Left lobe of liver (tissue), 2 donors: ENCODE measurements at places on chromosomes 11 and 22.
A peak's percentile ranks its signal among the peaks of the same experiment; 100 is the strongest.

DNA sequence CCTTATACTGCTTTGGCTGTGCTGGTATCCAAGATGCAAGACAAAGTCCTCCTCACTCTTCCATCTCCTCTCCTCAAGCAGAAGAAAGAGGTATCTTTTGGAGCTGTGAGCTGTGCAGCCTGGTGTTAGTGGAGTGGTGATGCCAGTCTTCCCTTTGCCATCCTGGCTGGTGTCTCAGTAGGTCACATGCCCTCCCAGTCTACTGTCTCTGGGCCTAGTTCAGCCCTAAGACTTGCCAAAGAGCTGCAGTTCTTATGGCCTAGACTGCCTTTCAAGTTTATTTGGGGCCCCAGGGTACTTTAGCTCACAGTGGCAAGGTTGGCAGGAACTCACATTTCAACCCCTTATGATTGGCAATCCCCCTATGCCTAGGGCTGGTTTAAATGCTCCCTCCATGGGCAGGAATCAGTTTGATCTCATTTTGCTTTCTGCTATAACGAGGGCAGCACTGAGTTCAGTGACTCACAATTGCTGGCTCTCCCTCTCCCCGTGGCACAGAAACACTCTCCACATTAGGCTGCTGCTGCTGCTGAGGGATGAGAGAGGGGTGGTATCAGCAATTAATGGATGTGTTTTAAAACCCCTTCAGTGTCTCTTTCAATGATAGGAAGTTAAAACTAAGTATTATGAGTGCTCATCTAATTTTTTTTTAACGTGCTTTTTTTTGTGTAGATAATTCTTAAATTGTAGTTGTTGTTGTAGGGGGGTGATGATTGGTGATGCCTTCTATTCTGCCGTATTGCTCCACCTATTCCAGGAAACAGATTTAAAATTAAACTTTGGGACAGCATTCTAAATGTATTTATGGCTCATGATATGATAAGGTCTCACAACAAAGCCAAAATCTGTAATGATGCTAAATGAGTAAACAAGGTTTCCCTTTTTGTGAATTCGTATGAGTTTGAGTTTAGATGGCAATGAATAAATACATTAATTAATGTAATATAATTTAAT is 1295.0 kb downstream of the JRKL start:
- DNase-seq: no peak

DNA sequence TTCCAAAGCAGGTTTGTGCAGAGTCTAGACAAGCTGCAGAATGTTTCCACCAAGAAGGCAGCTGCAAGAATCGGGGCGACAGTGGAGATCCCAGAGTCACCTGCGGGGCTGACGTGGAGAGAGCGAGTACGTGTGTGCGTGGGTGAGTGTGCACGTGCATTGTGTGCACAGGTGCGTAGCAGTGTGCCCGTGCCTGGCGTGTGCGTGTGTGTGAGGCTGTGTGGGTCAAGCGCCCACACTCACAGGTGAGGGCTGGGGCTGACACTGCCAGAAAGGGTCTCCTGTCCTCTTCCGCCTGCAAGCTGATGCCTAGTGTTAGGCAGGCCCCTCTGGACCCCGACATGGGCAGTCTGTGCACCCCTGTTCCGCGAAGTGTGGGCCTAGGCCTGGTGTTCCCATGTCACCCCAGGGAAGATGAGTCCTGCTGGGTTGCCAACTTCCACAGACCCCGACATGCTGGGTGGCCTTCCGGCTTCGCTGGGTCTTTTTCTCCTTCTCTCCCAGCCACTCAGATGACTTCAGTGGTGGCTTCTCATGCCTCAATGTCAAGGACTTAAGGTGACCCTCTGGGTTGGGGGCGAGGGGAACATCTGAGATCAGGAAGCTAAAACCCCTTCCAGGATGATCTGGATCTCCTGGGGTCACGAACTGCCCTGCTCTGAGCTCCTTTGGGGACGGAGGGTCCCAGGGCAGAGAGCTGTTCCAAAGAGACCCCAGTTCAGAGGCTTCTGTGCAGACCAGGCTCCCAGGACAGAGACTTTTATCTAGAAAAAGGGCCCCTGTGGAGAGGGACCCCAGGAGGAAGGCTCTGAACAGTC is 10.4 kb upstream of the SYT8 start:
- no peak for DNase-seq

DNA sequence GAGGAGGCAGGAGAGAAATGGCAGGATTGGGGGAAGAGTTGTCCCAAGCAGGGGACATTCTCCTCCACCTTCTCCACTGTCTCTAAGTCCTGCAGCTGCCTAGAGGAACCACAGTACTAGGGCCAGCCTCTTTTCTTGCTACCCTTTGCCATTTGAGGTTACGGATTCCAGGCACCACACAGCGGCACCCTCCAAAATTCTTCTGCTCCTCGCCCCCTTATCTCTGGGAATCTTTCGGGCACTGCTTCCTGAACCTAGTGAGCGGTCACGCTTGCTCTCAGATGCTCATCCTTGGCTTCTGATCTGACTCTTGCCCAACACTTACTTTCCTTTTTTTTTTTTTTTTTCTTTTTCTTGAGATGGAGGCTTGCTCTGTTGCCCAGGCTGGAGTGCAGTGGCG is 26.6 kb upstream of the XBP1 start:
- no peak for DNase-seq

GRCh38 chr22:48534395-48534958 is 1293.2 kb downstream of the BRD1 start:
- DNase-seq: no peak

- DNase-seq: no peak
Observed at GRCh38 chr22:38758276-38758945, 2.6 kb upstream of the SUN2 start.

DNA sequence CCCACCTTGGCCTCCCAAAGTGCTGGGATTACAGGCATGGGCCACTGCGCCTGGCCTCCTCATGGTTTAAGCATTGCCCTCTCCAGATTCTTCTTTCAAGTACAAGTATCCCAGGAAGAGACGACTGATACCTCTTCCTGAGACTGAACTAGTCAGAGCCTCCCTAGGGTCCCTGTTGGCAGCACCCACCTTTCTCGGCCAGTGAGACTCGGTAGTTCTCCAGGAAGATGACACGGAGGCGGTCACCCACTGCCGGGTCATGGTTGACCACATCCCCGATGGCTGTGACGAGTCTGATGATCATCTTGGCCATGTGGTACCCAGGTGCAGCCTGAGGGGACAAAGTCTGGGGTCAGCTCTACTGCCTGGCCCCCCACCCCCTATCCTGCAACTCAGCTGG is 7.2 kb upstream of the RASGRP2 start:
- no peak for DNase-seq

DNA sequence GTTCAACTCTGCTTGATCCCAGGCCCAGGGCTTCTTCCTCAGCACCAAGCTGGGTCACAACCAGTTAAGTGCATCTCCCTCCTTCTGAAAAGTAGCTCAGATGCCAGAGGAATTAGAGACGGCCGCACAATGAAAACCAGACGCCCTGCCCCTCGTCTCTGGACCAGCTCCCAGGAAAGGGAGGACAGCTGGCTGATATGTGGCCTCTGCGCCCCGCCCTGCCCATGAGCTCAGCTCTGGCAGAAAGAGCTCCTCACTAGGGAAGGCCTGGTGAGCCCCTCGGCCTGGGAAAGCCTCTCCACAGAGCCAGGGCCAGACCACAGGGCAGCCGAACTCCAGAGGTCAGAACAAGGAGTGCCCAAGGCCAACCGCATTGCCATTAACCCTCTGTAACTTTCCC is 18.1 kb upstream of the SCGB1A1 start:
- DNase-seq: no peak

- no peak for DNase-seq
Observed at GRCh38 chr11:134014511-134014910, 54.4 kb upstream of the JAM3 start.

DNA sequence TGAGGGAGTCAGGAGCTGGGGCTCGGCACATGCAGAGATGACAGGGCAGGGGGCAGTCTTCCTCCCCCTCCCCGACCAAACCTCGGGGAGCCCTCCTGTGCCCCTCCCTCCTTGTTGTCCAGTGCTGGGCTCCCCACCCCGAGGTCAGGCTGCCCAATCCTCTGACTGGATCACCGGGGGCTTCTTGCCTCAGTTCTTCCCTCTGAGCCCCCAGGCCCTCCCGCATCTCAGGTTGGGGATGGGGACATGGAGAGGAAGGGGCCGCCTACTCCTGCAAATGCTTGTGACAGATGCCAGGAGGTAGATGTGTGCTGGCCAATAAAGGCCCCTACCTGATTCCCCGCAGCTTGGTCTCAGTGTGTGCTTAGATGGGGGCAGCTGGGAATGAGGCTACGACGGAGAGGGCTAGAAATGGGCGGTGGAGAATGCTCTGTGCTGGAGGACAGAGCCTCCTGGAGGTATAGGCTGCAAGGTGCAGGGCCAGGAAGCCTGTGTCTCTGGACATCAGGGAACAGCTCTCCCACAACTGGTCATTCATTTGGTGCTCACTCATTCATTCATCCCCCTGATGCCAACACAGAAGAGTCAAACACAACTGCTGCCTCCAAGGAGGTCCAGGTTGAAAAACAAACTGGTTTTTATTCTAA is 8.4 kb downstream of the RHBDD3 start:
- DNase-seq: no peak

DNA sequence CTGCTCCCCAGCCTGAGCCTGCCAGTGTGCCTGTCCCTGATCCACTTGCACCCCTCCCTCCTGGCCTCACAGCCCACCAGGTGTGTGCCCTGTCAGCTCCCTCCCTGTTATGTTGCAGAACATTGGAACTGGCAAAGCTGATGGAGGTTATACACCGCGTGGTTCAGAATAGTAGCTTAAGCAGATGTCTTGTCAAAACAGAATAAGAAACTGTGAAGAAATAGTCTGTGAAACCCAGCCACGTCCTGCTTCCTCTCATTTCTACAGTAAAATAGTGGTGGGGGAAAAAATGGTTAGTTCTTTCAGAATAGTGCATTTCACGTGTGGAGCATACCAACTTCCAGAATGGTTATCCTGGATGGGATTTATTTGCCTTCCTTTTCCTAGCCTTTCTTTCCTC is 161.2 kb upstream of the NAV2 start:
- no peak for DNase-seq

GRCh38 chr22:39221999-39222686 is 22.6 kb downstream of the PDGFB start:
- no peak for DNase-seq

GRCh38 chr22:46006379-46007002 is 29.5 kb upstream of the WNT7B start:
- peak; percentile 86 for DNase-seq

GRCh38 chr22:37333724-37334460 is 51.6 kb downstream of the CYTH4 start:
- DNase-seq: no peak

GRCh38 chr11:61587541-61587941 is 6.7 kb upstream of the SYT7 start:
- DNase-seq: no peak

DNA sequence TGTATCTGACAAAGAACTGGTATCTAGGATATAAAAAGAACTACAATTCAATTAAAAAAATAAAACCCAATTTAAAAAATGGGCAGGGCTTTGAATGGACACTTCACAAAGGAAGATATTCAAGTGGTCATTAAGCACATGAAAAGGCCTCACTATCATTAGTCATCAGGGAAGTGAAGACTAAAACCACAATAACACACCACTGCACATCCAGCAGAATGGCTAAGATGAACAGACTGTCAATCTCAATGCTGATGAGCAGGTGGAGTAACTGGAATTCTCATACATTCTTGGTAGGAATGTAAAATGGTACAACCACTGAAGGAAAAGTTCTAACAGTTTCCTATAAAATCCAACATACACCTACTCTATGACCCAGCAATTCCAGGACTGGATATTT is 8.9 kb downstream of the HPS4 start:
- no peak for DNase-seq

- DNase-seq: peak; percentile 77
Observed at GRCh38 chr22:50270666-50271394, 650 bp upstream of the MAPK11 start.

GRCh38 chr22:46138058-46138797 is 12.1 kb upstream of the PPARA start:
- no peak for DNase-seq

DNA sequence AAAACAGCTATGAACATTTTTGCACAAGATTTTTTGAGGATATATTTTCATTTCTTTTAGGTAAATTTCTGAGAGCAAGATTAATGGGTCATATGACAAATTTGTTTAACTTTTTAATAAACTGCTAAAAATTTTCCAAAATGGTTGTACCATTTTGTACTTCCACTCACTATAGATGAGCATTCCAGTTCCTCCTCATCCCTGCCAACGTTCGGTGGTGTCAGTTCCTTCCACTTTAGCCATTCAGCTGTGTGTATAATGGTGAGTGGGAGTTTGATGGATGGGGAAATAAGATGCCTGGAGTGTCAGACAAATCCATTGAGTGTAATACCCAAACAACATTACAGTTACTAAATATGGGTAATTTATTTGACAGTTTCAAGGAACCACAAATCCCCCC is 49.7 kb downstream of the MIAT start:
- no peak for DNase-seq

DNA sequence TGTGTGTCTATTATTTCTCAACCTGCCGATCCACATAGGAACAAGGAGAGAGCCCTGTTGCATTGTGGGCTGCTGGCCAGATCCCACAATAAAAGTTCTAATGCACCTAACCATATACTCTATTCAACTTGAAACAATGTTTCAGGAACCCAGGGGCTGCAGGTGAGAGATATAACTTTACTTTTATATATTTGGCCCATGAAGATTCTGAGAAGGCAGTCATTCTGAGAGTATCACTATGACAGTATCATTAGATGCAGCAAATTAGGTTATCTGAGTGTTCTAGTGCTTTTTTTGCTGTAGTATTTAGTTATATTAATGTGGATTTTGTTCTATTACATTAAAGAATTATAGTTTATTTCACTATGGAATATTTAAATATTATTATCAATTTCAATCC is 655.1 kb upstream of the ARHGAP42 start:
- no peak for DNase-seq

DNA sequence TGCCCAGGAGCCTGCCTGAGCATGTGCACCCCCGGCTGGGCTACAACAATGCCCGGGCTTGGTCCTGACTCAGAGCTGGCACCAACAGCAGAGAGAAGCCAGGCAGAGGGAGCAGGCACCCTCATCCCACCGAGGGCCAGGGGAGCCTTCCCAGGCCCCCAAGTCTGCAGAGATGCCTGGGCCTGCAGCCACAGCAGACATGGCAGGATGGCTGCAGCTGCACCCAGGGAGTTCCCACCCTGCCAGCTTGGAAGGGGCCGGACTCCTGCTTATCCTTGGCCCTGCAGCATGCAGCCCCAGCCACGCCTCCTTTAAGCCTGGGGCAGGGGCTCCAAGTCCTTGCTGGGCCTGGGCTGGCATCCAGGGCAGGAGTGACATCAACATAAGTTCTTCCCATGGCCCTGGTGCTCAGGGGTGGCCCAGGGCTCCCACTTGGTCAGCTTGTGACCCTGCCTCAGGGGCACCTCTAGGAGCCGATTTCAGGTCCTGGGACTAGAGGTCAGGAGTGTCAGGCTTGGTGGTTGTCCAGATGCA is 26.7 kb downstream of the OR10D3 start:
- DNase-seq: no peak

GRCh38 chr11:66593650-66594049 is 665 bp downstream of the CCS start:
- no peak for DNase-seq

DNA sequence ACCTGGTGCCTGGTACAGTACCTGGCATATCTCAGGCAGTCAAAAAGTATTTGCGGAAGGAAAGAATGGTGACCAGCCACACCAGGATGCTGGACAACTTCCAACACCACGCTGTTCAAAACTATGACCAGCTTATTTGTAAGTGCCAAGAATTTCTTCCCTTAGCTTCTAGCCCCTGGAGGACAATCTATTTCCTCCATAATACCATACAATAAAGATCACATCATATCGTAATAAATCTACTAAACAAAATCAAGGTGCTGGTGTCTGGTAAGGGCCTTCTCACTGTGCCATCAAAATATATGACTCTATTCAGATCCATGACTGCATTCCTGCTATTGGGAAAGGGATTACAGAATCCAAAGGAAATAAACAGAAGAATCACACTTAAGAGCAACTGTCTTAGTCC is 51.5 kb downstream of the ALG9 start:
- no peak for DNase-seq
